ENCODE measurements at places on chromosomes 6 and 20.

- H3K36me3 ChIP-seq = no peaks in the 10 kb centered on the region
- DNase-seq = no peak
- H3K4me3 ChIP-seq = no peak overlapping the region
- peak overlapping the region; percentile 84 for H3K27ac ChIP-seq
- peaks cover 63% of the 10 kb centered on the region for H3K4me1 ChIP-seq
These were observed 496.8 kb upstream of the JAG1 start for GRCh38 chr20:11170565-11170964.

- H3K27ac ChIP-seq = no peak overlapping the region
- H3K4me1 ChIP-seq = peaks cover 13% of the 10 kb centered on the region
- DNase-seq = no peak
- no peaks in the 10 kb centered on the region for H3K36me3 ChIP-seq
- no peak overlapping the region for H3K4me3 ChIP-seq
- H3K27me3 ChIP-seq = no peaks in the 10 kb centered on the region
These were observed 213.0 kb upstream of the CDYL start for GRCh38 chr6:4563156-4563555.

GRCh38 chr20:33850159-33850558, 39.0 kb downstream of the CHMP4B start:
- H3K36me3 ChIP-seq = peaks cover 47% of the 10 kb centered on the region
- DNase-seq = no peak
- H3K27me3 ChIP-seq = no peaks in the 10 kb centered on the region
- peaks cover 23% of the 10 kb centered on the region for H3K4me1 ChIP-seq

DNA sequence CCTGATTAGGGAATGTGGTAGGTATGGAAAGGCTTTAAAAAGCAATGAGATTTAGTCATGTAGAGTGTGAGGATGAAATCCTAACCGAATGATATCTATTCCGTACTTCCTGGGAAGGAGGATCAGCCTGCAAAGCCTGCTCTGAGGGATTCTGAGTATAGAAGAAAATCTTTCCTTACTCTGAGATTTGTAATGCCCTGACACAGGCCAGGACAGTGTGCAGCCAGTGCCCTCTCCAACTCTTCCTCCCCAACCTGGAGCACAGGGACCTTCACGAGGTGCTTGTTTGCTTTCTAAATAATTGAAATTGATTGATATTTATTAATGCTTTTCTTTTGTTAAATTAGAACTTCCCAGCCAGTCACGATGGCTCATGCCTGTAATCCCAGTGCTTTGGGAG, 131.6 kb downstream of the ADGRG6 start:
- no peak overlapping the region for H3K27ac ChIP-seq
- DNase-seq = no peak
- H3K27me3 ChIP-seq = no peaks in the 10 kb centered on the region
- peaks cover 9% of the 10 kb centered on the region for H3K4me1 ChIP-seq
- H3K36me3 ChIP-seq = no peaks in the 10 kb centered on the region

DNA sequence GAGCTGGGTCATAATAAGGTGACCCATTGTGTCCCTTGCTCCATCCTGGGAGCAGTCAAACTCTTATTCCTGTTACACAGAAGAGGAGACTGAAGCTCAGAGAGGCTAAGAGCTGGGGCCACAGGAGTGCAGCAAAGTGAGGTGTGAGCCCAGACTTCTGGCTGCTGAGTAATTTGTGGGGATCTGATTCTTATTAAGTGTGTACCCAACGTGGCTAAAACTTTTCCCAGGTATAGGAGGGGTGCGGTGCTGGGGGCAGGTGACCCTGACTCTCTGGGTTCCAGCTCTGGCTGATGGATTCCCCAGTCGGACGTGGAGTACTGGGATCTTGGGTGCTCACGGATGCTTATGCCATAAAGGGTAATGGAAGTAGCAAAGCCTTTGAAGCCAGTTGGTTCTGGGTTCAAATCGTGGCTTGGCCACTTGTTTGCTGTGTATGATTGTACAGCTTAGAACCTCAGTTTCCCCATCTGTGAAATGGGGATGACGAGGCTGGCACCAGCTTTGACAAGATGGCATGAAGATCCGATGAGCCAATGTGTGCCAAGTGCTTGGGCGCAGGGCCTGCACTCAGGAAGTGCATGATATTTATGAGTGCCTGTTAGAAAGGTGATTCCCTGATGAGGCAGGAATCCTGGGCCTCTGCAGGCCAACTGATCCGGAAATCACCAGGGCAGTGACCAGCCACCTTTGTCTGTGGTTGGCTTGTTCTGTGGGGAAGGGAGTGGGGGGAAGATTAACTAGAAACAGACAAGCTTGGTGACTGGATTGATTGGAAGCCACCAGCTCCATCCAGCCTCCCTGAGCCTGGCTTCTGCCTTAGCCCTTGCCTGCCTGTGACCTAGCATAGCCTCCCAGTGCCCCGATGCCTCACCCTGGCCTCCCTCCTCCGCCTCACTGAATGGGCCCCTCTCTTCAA, 6.0 kb downstream of the SRC start:
- H3K4me1 ChIP-seq = peaks cover 36% of the 10 kb centered on the region
- peak; percentile 40 for DNase-seq
- H3K27ac ChIP-seq = no peak overlapping the region

DNA sequence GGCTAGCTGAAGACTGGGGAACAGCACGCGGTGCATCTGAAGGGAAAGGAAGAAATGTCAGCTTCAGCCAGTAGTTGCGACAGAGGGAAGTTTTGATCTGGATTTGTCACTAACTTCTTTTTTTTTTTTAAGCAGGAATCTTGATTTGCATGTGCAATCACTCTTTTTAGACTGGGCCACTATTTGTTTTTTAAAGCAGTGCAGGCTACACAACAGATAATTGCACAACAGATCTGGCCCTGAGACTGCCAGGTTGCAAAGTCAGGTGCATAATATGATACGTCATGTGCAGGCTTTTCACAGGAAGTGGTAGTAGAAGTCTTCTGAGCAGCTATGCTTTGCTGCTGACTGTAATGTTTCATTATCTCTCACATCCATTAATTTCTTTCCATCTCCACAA, 13.5 kb downstream of the PFDN4 start:
- peaks cover 19% of the 10 kb centered on the region for H3K4me1 ChIP-seq
- no peak overlapping the region for H3K4me3 ChIP-seq
- no peaks in the 10 kb centered on the region for H3K27me3 ChIP-seq
- DNase-seq = no peak

GRCh38 chr20:7742479-7742878, 197.8 kb downstream of the HAO1 start:
- no peak overlapping the region for H3K4me3 ChIP-seq
- H3K27me3 ChIP-seq = peaks cover 4% of the 10 kb centered on the region
- H3K36me3 ChIP-seq = no peaks in the 10 kb centered on the region

- H3K4me1 ChIP-seq = peaks cover 20% of the 10 kb centered on the region
- H3K36me3 ChIP-seq = no peaks in the 10 kb centered on the region
- H3K4me3 ChIP-seq = no peak overlapping the region
- DNase-seq = no peak
- H3K27me3 ChIP-seq = no peaks in the 10 kb centered on the region
These were observed 5.9 kb downstream of the TMEM239 start for GRCh38 chr20:2822073-2822472.
